Stimulated activated CD4-positive, alpha-beta T cell treated with anti-CD3 and anti-CD28 coated beads, Interleukin-2, amount 100 ng/mL, for 24 hours (primary cell): ENCODE measurements at places on chromosomes 4 and X.

GRCh38 chr4:163384434-163384833 is 40.7 kb downstream of the NPY5R start:
- DNase-seq, result no peak

GRCh38 chr4:83335701-83336100 is 1.1 kb upstream of the HPSE start:
- no peak for DNase-seq

DNA sequence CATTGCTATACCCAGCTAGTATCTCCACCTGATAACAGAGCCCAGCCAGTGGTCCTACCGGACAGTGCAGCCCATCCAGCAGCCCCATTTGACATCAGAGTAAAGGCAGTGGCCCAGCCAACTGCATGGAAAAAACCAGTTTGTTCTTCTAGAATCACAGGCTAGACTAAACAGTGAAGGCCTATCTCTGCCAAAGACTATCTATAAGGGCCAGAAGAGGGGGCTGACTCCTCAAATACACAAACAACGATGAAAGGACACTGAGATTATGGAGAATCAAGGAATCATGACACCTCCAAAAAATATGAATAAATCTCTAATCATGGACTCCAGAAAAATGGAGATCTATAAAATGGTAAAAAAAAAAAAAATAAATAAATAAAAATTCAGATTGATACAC is 546.4 kb upstream of the HTR2C start:
- DNase-seq, result no peak

DNA sequence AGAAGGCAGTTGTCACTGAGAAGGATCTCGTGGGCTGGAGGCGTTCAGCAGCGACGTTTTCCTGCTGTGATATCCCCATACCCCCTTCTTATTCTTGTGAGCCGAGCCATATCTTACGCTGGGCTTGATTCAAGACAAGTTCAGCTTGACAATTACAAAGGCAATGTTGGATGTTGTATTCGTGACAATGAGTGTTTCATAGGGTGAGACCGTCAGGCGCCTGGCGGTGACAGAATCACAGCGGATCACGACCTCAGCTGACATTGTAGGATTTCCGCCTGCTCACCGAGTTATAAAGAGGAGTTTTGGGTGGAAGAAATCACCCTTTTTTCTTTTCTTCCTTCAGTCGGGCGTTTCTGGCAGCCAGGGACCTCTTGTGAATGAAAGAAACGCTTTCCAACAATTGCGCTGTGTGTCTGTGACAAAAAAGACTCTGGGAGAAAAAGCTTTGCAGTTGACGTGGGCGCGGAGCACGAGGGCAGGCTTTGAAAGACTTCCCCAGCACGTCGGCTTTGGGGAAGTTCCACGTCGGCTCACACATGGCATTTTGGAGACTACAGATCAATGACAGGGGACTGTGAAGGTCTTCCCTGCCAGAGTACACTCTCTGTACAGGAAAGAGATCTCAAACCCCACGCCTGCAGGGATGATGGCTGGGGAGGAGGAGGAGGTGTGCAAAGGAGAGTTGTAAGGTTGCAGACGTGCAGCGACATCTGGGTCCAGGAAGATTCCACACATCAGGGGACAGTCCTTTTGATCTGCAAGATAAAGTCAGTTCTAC is 135.4 kb downstream of the CRLF2 start:
- DNase-seq, result no peak

DNA sequence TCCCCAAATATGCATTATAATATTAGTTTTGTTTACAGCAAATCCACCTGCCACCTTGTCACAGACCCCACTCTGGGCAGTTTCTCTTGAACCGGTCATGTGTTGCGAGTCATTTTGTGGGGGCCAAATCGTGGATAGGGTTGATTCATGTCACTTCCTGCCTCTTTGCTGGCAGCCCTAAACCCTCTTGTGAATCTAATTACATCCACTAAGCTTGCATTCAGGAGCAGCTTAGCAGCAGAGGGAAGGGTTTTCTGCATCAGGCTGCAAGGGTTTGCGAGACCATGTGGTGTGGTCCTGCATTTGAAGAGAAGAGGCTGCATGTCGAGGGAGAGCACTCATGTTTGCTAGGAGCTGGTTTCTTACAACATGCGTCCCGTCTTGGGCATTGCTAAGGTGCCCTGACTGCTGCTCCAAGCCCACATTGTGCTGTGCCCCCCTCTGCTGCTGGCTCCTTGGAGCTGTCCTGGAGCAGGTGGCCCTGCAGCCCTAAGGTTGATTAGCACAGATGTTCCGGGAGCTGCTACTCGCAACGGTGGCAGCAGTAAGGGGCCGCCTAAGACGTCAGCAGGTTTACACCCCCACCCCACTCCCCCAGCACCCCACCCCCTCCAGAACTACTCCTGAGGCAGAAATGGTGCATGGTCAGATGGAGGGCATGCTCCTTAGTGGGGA is 88.9 kb upstream of the CLDN34 start:
- DNase-seq, result no peak

DNA sequence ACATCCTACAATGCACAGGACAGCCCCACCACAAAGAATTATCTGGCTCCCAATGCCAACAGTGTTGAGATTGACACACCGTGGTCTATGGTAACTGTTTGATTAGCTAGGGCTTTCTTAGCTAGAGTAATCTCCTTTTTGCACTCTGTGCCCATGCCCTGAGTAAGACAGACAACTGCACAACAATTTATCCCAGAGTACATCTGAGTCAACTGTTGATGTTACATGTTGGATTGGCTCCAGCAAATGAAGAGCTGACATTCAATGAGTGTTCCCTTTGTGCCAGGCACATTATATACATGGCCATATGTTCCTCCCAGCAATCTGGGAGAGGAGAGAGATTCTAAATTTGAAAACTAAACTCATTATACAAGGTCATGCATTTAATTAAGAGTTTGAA is 3.9 kb upstream of the FAM9C start:
- no peak for DNase-seq

- DNase-seq, result peak; percentile 46
Observed at GRCh38 chr4:78057600-78058550, 752 bp downstream of the FRAS1 start.

DNA sequence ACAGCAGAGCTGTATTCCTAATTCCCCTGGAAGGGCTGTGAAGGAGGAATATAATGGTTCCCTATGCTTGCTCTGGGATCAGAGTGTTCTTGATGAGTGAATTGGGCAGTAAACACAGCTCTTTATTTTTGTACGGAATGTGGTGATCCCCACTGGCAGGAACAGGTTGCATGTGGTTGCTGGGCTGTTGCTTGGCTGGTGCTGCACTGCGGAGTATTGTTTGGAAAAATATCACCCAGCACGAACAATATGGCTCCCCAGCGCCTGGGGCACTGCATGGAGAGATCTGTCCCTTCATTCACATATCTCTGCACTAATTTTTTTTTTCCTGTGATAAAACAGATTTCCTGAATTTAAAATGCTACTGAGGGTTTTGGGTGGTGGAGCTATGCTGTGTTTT is 119.7 kb downstream of the MGST2 start:
- no peak for DNase-seq

- no peak for DNase-seq
Observed at GRCh38 chr4:138889216-138889615, 126.4 kb upstream of the NOCT start.

- DNase-seq, result no peak
Observed at GRCh38 chrX:103913356-103914020, 48.9 kb upstream of the TMSB15B start.

DNA sequence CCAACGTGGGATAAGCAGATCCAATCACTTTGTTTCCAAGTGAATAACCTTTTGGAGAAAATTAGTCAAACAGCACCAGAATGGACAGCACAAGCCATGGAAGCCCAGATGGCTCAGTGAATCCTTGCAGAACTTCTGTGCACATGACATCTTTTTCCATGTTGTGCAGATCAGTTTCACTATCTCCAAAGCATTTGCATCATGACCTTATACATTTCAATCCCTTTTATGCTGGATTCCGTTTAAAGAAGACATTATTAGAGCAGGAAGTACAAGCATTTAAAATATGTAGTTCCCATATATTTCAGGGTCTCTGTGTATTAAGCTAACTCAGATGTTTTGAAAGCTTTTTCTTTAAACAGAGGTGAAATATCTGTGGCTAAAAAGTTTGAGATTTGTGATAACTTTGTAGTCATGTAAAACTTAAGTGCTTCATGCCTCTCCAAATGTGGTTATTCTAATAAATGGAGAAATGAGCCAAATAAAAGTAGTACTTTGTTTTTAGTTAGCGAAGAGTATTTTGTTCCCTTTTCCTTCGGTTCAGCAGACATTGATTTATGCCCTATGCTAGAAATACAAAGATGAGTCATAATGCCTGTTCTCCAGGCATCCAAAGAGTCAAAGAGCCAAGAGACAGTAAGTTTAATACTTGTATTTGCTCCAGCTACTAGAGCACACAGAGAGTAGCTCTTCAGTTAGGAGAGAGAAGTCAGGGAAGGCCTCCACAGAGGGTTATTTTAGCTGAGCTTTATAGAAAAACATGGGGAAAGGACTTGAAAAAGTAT is 39.0 kb downstream of the PLAC8 start:
- no peak for DNase-seq

DNA sequence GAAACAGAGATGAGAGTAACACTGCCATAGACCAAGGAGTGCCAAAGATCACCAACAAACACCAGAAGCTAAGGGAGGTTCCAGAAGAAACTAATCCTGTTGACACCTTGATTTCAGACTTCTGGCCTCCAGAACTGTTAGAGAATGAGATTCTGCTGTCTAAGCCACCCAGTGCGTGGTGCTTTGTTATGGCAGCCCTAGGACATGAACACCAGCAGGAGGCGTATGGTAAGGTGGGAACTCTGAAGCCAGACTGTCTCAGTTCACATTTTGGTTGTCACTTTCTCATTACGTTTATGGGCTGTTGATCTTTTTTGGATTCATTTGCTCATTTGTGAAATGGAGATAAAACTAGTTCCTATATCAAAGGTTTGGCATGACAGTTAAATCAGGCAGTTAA is 142.9 kb downstream of the DCHS2 start:
- DNase-seq, result no peak

- no peak for DNase-seq
Observed at GRCh38 chr4:72394012-72394663, 174.9 kb downstream of the ADAMTS3 start.

GRCh38 chrX:153685751-153686696 is 1.7 kb upstream of the SLC6A8 start:
- no peak for DNase-seq

- DNase-seq, result no peak
Observed at GRCh38 chr4:97845758-97846157, 297.5 kb downstream of the STPG2 start.

- DNase-seq, result no peak
Observed at GRCh38 chr4:33184657-33185290, 2464.6 kb downstream of the PCDH7 start.
